ENCODE measurements at places on chromosomes 12 and 14.

DNA sequence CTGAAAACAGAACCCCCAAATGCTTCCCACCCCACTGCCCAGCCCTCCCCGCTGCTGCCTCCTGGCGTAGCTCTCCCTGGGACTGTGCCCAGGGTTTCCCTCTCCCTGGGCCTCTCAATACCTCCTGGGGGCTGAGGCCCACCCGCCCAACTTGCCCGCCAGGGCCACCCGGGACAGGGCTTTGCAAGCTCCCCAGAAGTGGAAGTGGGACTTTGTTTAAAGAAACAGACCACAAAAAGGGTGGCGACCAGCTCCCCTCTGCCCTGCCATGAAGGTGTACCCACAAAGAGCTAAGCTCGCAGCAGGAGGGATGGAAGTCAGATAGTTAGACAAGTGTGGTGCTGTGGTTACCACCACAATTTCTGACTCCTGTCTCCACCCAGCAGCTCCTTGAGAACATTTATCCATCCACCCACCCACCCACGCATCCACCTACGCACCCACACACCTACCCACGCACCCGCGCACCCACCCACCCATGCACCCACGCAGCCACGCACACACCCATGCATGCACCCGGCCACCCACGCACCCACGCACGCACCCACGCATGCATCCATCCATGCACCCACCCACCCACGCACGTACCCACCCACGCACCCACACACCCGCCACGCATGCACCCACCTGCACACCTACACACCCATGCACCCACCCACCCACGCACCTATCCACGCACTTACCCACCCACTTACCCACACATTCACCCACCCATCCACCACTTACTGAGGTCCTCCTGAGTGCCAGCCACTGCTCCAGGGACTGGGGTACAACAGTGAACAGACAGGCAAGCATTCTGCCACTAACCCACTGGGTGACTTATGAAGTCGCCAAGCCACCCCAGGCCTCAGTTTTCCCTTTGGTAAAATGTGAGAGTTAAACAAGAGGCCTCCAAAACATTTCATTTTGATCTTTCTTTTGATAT, 127.3 kb downstream of the SCARB1 start:
- DNase-seq: no peak

DNA sequence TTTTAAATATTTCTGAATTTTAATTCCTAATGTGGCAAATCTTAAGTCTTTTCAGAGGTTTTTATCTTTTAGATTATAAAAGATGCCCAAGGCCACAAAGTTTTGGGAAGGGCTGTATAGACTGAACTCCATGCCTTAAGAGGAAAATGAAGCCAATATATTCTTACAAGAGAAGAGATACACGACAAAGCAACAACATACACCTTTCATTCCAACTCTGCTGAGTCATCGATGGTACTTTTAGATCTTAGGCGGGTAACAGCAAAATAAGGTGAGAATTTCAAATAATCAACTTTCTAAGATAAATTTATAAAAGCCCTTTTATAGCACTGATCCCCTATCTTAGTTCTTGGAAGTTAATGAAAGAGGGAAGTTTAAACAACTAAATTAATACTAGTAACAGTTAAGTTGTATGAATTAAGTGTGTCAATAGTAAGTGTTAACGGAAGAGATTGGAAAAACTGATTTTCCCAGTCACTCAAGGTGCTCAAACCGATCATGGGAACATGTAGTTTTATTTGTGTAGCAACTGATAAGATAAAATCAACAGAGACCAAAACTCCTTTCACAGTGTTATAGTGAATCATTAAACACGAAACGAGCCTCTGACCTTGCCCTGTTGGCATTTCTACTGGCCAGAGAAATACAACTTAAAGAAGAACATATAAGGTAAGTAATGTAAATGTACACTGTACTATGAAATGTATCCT, 18.8 kb upstream of the PIK3C2G start:
- no peak for DNase-seq

GRCh38 chr12:89947437-89948270, 239.0 kb upstream of the ATP2B1 start:
- peak; percentile 58 for DNase-seq

DNA sequence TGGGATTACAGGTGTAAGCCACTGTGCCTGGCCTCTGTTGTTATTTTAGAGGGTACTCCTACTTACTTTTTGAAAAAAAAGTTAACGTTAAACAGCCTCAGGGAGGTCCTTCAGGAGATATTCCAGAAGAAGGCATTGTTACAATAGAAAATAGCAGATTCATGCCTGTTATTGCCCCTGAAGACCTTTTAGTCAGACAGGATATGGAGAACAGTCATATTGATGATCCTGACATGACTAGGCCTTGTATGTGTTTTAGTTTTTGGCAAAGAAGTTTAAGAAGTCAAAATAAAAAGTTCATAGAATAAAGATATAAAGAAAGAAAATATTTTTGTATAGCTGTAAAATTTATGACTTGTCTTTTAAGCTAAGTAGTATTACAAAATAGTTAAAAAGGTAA, 45.3 kb downstream of the WASHC3 start:
- DNase-seq: no peak

GRCh38 chr12:24960222-24960855, 11.4 kb upstream of the BCAT1 start:
- DNase-seq: peak; percentile 93

DNA sequence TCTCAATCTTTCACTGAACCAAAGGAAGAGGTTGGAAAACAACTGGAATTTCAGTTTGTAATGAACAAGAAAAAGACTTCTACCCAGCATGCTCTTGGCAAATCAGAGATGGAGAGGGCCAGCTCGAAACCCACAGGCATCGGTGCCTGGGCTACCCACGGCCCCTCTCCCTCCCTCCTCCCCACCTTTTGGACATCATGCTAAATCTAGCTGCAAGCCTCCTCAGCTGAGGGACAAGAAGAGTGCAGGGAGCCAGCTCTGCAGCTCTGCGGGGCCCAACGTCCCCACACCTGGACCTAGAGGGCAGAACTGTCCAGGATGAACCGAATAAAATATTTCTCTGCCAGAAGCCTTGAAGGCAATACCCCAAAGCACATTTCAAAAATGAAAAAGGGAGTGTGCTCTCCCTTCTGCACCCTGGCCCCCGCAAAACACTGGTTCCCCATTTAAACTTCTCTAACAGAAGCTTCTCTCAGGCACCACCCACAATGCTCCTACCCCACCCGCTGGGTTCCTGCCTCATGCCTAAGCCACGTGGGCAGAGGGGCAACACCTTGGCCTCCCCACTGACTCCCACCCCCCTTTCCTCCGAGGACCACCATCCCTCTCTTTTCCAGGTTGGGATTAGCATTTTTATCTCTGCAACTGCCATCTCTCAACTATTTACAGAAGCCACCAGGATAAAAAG, 8.2 kb downstream of the CAMKK2 start:
- peak; percentile 66 for DNase-seq

- no peak for DNase-seq
These were observed 399.9 kb upstream of the RGS6 start for GRCh38 chr14:71532344-71532743.

DNA sequence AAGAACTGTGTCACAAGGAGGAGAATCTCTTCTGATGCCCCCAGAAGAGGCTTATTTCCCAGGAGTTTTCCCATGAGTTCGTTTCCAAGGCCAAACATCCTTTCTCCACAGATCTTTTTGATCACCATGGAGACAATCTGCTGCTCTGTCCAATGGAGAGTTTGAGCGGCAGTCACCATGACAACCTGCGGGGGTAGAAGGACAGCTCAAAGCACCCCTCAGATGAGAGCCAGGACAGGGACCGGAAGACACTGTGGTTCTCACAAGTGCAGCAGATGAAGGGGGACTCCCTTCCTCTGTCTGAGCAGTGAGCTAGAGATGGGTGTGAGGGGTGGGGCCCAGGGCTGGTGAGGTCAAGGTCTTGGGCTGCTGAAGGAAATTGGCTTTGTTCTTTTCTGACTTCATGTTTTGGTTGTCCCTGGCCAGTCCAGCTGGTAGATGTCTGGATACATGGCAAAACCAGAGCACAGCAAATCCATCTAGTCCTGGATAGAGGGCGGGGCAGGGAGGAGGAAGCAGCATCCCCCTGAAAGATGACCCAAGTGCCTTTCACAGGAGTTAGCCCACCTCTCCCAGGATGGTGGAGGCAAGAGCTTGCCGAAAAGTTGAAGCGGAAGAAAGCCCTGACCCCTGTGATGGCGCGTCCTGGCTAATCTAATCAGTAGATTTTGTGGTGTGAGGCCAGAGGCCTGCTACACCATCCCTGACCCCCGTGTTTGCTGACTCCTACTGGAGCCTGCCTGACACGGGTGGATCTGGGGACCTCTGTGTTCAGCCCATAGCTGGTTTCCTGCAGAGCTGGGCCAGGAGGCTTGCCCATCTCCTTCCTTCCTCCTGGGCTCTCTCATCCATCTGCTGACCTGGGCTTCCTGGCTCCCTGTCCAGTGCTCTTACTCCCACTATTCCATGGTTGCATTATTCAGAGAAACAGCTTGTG, 24.4 kb downstream of the DHRS2 start:
- no peak for DNase-seq

- peak; percentile 68 for DNase-seq
These were observed 425.6 kb downstream of the NRXN3 start for GRCh38 chr14:78595797-78596196.

DNA sequence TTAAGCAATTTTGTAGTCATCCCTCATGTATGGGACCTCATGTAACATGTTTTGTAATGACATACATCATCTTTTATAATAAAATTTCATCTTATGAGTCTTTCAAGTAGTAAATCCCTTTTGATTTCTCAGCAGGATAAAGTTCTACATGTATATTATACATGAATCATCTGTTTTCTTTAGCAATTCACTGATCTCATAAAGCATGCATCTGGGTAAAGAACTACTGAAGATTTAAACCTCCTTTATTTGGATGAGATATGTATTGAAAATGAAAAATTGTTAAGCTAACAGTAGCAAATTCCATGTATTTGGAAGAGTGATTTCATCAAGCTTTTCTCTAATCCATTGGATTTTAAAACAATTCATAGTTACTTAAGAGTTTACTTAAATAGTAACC, 126.9 kb downstream of the KITLG start:
- DNase-seq: no peak

DNA sequence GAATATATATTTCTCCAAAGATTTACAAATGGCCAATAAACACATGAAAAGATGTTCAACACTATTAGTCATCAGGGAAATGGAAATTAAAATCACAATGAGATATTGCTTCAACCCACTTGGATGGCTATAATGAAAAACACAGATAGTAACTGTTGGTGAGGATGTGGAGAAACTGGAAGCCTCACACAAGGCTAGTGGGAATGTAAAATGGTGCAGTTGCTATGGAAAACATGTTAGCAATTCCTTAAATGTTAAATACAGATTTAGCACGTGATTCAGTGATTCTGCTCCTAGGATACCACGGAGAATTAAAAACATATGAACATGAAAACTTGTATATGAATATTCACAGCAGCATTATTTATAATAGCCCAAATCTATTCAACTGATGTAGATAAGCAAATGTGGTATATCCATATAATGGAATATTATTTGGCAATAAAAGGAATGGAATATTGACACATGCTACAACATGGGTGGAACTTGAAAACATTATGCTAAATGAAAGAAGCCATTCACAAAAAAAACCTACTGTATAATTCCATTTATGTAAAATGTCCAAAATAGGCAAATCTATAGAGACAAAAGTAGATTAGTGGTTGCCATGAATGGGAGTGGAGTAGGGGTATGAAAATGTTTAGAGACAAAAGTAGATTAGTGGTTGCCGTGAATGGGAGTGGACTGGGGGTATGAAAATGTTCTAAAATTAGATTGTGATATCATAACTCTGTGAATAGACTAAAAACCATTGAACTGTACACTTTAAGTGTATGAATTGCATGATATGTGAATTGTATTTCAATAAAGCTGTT, 227.1 kb upstream of the DDHD1 start:
- no peak for DNase-seq

GRCh38 chr14:66619952-66620351, 112.0 kb downstream of the GPHN start:
- DNase-seq: no peak

DNA sequence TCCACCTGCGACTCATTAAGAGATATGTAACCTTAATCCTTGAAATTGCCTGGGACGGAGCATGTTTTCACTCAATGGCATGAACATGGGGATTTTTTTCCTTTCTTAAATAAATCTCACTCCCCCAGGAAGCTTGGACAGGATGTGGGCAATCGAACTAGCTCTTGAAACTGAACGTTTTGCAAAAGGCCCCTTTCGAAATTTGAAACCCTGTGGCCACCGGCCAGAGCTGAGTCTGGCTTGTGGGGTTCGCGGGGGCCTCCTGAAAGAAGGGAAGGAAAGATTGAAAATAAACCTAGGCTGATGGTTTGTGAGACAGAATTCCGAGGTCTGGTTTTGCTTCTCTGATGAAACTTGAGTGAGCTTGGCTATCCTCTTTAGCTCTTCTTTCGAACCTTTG, 101.4 kb upstream of the RTL1 start:
- DNase-seq: no peak

DNA sequence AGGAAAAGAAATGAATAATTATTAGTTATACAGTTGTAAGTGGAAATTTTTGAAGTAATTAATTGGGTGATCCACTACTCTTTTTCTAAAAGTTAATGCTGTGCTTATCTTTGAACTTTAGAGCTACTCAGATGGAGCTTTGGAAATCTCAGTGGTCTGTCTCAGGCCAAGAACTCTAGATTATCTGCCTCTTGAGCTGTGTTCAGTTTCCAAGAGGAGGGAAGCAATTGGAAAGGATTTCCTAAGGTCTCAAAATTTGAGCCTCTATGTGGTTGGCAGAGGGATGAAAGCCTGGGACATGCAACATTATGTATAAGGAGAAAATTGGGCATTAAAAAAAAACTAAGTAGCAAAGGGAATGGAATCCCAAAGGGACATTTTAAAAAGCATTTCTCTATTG, 334.0 kb upstream of the PRICKLE1 start:
- no peak for DNase-seq

DNA sequence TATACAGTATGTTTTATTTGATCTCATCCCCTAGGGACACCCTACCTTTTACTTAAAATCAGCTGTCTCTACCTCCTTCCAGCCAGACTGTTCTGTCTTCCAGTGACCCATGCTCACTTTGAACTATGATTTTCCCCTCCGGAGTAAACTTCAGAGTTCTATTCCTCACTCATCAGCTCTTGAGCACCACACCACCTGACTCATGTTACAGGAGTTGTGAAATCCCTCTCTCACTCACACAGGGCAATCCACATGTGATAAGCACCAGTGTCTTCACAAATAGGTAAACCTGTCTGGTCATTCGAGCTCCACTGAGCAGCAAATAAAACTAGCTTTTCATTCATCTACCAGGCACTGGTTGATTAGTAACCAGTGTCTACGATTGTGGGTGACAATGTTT, 177.3 kb upstream of the BMP4 start:
- DNase-seq: peak; percentile 67

GRCh38 chr12:117470804-117471203, 109.4 kb upstream of the NOS1 start:
- DNase-seq: peak; percentile 64

GRCh38 chr12:51374361-51374760, 16.8 kb downstream of the GALNT6 start:
- no peak for DNase-seq

GRCh38 chr12:131370321-131370720, 340.6 kb upstream of the SFSWAP start:
- peak; percentile 33 for DNase-seq
